Upper lobe of left lung (tissue), 6 donors: ENCODE measurements at places on chromosomes 1 and 21.

- DNase-seq = no peak
These were observed 74.3 kb downstream of the DDR2 start for GRCh38 chr1:162706606-162707005.

- no peak for DNase-seq
These were observed 86.8 kb upstream of the CD34 start for GRCh38 chr1:207997486-207998268.

DNA sequence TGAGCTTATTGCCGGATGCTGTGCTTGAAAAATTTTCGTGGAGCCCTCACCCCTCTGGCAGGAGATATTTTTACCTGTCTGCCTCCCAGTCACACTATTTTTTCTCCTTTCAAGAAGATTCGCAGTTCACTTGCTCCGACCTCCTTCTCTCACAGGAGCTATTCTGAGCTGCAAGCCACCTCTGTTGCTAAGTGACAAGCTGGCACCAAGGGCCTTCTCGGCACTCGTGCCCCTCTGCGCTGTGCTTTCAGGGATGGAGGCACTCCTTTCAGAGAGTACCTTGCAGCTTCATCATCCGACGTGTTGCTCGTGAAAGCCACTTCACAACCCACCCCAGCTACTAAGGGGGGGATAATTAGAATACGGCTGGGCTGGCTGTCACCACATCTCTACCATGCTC lies 11.6 kb downstream of the SLC6A17 start:
- no peak for DNase-seq

GRCh38 chr1:155513300-155513916 lies 49.2 kb downstream of the ASH1L start:
- no peak for DNase-seq

DNA sequence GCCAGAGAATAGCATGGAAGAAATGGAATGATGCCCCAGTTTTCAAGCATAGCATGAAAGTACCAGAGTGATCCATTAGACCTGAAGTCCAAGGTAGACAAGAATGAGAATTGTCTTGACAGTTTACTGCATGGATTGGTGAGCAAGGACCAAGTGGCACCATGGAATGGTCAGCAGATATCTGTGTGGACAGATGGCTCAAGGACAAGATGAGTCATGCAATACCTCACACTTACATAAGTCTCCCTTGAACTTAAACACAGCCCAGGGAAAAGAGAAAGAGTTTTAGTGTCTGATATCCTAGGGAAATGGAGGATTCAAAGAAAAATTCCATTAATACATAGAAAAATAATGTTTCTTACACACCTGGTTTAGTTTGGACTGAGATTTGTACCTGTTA lies 195.2 kb downstream of the MRPL39 start:
- no peak for DNase-seq
